ENCODE measurements at places on chromosomes 7 and 10.

GRCh38 chr7:4792537-4793126 is 17.2 kb downstream of the AP5Z1 start:
- DNase-seq, result no peak

DNA sequence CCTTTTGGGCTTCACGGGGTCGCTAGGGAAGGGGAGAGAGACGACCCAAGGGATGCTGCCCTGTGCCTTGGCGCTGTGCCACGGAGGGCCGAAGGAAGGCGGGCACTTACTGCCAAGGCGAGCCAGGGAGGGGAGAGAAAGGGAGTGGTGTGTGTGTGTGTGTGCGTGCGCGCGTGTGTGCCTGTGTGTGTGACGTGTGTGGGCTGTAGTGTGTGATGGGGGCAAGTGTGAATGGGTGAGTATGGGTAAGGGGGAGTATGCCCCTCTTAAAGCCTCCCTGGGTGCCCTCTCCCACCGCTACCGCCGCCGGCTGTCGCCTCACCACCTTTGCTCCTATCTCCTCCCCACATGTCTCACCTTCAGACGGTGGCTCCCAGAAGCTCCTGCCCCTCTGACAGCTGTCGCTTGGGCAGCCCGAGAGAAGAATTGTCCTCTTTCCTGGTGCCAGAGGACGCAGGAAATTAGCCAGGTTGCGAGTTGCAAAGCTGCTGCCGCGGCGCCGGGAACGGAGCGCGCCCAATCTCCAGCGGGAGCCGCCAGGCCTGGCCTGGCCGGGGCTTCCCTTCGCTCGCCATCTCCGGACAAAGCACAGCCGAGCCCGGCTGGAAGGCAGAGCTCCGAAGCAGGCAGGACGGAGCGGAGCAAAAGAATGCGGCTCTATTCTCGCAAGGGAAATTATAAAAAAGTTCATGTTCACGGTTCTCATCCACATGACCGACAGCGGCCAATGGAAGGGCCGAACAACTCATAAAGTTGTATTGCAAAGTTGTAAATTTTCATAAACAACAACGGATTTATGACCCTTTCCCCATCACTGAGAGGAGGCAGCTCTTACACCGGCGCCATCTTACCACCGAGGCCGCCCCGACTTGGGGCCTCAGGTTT is at the start of gene HOXA3:
Gene HOXA3 (minus strand): TSS at position 653 of the 885 bp plus-strand sequence. CDS start 41,943 bp downstream, outside the sequence.
- no peak for DNase-seq

GRCh38 chr10:43819464-43820230 is 171.0 kb upstream of the ZNF32 start:
- no peak for DNase-seq

GRCh38 chr7:342681-343216 is 52.8 kb downstream of the FOXL3 start:
- DNase-seq, result no peak

DNA sequence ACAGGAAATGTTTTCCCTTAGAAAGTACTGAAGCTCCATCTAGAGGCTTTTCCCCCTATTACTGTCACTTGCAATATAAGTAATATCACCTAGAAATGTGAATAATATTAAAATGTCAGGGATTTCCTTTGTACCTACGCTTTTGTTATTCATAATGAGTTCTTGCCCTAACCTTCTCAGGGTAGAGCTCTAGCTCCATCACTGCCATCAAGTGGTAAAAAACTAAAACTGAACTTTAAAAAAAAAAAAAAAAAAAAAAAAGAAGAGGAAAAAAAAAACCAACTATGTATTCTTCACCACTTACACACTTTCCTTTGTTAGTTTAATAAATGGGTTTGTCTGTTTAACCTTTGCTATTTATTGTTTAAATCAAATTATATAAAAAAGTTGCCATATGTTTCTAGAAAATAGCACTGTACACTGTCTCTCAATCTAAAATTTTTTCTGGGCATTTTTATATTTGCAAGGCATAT is 49.9 kb downstream of the DNAJC1 start:
- no peak for DNase-seq

DNA sequence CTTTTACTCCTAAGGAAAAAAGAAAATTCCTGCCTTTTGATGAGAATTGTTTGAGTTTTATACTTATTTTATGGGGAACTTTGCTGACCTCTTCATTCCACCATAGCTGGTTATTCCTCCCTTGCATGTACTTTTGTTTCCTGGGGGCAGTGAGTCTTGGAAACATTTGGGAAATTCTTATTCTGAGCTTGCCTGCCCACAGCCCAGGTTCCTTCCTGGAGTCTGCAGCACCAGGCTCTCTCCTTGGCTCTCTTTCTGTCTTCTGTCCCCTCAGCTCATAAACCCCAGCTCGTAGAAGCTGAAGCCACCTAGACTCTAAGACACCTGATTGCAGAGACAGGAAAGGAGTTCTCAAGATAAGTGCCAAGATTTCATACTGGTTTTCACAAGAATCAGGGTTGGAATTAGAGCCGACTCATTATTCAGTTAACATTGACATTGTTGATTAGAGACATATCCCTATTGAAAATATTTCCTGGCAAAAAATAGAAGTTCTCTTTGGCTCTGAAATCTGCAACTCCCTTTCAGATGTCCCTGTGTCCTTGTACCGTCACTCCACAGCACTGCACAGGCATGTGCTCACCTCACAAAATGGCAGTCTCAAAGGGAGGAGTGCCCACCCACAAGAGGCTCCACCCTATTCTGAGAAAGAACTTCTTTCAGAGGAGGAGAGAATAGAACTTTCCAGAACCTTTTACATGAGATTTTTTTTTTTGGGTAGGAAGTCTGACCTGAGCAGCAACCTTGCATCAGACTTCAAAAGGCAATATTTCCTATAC is 67.8 kb upstream of the PRSS1 start:
- no peak for DNase-seq

DNA sequence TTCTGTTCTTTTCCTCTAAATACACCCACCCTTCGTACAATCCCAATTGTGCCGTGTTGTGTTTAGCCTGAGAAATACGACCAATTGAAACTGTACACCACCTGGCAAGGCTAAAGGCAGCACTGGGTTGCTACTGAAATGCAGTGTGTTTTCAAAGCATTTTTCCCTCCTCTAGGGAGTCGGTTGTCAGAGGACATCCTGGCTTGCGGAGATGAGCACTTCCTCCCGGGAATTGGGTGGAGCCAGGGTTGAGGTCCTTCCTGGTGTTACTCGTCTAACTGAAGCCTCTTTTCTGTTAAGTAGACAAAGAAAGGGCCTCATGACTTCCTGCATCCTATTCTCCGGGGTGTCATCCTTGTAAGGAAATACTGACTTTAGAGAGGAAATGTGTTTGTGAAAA is 133.5 kb downstream of the MTPAP start:
- no peak for DNase-seq

DNA sequence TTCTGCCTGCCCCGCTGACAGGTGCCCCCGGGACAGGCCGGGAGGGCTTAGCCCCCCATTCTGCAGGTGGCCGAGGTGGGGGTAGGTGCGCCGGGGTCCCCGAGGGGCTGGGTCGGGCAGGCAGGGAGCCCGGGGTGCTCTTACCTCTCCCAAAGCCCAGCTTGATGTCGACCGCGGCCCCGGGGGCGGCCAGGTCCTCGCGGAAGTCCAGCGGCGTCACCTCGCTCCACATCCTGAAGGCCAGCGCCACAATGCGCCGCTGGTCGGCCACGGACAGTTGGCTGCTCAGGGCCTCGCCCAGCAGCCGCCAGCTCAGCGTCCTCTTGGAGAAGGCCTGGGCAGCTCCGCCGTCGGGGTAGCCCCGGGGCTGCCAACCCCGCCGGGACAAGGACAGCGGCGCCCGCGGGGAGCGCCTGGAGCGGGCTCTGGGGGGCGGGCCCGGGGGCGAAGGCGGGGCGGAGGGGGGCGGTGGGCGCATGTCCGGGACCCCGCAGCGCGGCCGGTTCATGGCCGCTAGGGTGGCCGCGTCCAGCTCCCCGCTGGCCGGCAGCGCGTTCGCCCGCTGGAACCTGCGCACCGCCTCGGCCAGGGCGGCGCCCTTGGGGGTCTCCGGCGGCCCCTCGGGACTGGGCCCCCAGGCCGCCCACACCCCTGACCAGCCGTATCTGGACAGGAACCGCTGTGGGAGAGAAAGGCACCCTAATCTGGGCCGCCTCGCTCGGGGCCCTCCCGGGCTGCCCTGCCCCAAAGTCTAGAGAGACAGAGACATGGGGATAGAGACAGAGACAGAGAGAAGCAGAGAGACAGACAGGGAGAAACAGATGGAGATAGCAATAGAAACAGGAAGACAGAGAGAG is 1.7 kb downstream of the MMP21 start:
- DNase-seq, result no peak

- DNase-seq, result no peak
These were observed 4.2 kb downstream of the SUN1 start for GRCh38 chr7:836429-836828.

DNA sequence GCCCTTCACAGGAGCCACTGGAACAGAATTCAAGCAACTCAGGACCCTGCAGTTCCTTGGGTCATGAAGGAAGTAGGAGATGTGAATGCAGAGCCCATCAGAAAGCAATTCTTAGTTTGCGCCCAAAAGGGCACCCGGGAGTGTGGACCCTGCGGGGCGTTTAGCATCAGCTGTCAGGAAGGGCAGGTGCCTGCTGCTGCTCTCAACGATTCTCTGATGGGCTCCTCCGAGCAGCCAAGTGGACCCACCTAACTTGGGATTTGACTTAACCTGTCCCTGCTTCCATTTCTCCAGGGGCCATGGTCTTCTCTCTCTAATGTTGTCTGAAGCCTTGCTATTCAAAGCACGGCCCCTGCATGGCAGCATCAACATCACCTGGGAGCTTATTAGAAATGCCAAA is 17.1 kb downstream of the CPA5 start:
- no peak for DNase-seq

- DNase-seq, result no peak
These were observed 287.6 kb upstream of the HGF start for GRCh38 chr7:82057476-82057875.

GRCh38 chr10:78805176-78805575 is 263.6 kb upstream of the ZMIZ1 start:
- no peak for DNase-seq

- no peak for DNase-seq
These were observed 2.6 kb downstream of the HYCC1 start for GRCh38 chr7:23011222-23011924.

GRCh38 chr7:27763983-27764508 is 24.1 kb downstream of the TAX1BP1 start:
- no peak for DNase-seq

GRCh38 chr10:11207560-11207844 is 189.8 kb downstream of the CELF2 start:
- no peak for DNase-seq

- DNase-seq, result no peak
These were observed 319.4 kb upstream of the ZNF32 start for GRCh38 chr10:43968076-43968475.

DNA sequence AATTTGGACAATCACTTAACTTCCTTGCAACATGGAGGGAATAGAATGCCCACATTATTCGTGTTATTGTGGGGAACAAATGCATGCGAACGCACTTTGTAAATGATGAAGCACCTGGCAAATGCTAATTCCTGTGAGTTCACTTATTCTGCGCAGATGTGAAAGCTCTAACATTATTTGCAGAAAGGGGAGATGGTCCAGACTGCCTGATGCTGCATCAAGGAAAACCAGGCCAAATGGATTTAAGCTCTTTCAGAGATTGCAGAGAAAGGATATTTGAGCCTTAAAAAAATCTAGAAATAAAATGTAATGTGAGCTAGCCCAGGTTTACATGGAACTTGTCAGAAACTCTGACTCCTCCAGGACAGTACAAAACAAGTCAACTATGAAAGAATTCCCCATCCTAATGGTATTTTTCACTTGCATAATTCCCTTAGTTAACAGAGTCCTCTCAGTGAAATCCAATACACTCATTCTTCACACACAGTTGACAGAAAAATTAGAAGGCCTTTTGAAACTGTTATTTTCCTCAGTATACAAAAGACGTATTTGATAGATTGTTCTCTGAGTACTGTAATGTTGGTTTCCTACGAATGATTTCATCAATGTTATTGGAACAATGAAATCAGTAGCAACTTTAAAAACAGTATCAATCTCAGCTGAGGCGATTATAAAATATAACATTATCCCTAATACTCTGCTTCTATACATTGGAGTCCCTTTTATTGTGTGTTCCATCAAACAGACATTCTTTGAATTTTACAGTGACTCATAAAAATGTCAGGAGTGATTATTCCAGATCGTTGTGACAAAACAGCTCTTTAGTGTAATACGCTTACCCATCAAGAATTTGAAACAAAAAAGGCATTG is 136.3 kb upstream of the ANK3 start:
- DNase-seq, result no peak

GRCh38 chr7:47973739-47974138 is 5.7 kb downstream of the HUS1 start:
- no peak for DNase-seq

DNA sequence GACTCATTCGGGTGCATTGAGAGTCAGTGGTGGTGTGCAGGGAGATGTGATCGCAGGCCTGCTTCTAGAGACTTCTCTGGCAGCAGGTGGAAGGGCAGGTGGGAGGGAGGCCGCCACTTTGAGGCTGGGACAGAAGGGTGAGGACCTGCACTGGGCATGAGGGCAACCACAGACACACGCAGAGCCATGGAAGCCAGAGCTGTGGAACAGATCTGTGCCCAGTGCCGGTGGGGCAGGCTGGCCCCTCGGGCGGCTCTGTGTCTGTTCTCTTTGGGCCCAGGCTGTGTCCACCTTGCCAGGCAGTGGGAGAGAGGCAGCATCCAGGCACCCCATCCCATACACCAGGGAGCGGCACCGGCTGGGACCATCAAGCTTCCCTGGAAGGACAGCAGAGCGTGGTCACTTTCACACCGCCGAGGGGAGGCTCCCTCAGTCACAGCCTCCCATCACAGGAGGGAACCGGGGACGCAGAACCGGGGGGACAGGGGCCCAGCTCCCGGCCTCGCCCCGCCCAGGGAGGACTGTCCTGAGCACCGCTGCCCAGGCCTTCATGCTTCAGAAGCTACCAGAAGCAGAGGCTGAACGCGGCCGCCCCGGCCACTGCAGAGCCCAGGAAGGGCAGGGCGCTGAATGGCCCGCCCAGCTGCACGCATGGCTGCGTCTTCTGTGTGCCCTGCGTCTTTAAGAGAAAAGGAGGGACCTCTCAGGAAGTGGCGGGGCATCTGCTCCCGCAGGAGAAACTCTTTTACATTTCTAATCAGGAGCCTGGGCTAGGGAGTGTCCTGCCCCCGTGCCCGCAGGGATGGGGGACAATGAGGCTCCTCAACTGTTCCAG is 32.1 kb downstream of the EN2 start:
- no peak for DNase-seq

- DNase-seq, result no peak
These were observed 79.9 kb downstream of the ELFN1 start for GRCh38 chr7:1749864-1750466.

DNA sequence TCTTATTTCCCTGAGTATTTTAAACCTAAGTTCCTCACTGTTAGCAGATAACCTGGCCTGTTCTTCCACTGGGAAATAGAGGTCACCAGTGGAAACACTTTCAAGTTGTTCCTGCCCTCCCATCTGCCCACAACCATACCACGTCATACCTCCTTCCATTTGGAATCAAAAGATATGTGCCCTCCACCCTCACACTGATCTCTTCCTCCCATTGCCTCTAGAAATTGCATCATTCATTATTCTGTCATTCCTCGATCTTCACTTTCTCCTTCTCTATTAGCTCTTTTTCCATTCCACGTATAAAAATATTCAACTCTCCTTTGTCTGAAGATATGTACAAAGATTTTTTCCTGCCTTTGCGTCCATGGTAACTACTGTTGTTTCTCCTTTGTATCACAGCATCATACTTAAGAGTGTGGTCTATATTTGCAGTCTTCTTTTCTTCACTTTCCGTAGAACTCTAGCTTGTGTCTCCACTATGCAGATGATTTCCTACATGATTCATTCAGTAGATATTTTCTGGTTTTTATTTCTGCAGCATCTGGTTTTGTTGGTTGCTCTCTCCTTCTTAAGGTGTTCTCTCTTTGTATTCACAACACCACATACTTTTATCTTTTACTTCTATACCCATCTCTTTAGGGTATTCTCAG is 312.3 kb downstream of the REEP3 start:
- DNase-seq, result no peak
